ENCODE measurements at places on chromosomes 5 and 9.

DNA sequence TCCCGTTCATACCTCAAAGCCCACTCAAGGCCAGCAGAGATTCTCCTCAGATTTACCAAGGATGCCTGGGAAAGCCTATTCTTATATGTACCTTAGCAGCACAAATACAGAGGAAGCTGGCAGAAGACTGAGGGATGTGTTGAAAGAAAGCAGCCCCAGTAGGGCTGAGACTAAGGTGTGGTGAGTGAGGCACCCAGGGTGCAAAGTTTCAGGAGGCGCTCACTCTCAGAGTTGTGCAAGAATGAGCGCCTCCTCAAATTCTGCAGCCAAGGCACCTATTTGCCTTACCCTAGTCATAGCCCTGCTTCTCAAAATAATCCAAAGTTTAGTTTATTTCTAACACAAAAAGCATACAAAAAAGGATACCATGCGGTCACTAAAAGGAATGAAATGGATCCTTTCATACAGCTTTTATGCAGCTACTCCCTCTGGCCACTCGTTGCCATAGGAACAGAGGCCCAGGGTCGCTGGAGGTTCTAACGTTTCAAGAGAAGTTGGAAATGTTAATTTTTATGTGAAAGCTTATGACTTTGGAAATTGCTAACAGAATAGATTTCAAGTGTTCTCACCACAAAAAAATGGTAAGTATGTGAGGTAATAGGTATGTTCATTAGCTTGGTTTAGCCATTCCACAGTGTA, 79.7 kb upstream of the SMIM23 start:
- no peak for DNase-seq

GRCh38 chr9:118170032-118170955, 466.1 kb downstream of the TLR4 start:
- no peak for DNase-seq

GRCh38 chr5:86115164-86115563, 502.6 kb upstream of the COX7C start:
- no peak for DNase-seq

- no peak for DNase-seq
These were observed 85.4 kb upstream of the AGXT2 start for GRCh38 chr5:35133186-35133585.

DNA sequence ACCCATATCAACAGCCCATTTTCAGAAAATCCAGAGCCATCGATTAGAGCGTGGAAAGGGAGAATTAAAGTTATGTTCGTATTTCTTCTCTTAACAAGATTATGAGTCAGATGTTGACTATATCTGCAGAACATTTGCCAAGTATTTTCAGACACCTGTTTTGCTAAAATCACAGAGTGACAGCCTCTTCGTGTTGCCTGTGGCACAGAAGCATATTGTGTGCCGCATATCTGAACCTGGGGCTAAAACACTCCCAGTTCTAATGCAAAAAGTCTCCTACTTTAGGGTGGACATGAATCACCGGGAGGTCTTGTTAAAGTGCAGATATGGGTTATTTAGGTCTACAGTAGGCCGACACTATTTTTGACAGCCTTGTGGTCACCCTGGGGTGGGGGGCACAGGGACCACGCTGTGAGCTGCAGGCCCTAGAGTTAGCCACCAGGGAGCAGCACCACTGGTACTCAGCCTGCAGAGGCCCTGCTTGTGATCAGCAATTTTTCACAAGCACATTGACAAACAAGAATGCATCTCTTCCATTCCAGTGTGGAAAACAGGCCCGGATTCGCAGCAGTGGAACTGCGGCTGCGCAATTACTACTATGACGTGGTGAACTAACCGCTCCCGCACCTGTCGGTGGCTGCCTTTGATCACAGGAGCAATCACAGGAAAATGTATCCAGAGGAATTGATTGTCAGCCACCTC, 93.5 kb downstream of the SYK start:
- DNase-seq = no peak

DNA sequence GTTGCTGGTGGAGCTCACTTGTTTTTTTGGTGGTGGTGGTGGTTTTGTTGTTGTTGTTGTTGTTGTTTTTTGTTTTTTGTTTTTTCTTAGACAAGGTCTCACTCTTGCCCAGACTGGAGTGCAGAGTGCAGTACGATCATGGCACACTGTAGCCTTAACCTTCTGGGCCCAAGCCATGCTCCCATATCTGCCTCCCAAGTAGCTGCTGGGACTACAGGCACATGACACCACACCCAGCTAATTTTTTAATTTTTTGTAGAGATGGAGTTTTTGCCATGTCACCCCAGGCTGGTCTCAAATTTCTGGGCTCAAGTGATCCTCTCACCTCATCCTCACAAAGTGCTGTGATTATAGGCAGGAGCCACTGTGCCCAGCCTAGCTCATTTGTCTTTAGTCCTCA, 53.5 kb downstream of the NUP214 start:
- no peak for DNase-seq

GRCh38 chr5:50744776-50745175, 78.3 kb downstream of the PARP8 start:
- no peak for DNase-seq

DNA sequence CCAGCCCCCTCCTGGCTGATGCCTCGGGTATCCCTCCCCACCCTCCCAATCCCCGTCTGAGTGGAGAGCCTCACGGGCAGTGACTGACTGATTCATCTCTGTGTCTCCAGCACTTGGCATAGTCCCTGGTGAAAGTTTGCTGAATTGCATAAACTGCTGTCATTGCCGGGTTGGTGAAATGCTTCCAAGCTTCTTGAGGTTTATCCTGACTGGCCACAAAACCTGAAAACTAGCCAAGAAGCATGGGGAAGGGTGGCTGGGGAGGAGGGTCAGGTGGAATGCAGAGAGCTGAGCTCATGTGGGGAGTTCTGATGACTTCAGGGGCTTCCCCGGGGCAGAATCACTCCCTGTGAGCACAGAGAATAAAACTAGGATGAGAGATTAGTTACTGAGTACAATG, 56.9 kb upstream of the GGTA1 start:
- no peak for DNase-seq

DNA sequence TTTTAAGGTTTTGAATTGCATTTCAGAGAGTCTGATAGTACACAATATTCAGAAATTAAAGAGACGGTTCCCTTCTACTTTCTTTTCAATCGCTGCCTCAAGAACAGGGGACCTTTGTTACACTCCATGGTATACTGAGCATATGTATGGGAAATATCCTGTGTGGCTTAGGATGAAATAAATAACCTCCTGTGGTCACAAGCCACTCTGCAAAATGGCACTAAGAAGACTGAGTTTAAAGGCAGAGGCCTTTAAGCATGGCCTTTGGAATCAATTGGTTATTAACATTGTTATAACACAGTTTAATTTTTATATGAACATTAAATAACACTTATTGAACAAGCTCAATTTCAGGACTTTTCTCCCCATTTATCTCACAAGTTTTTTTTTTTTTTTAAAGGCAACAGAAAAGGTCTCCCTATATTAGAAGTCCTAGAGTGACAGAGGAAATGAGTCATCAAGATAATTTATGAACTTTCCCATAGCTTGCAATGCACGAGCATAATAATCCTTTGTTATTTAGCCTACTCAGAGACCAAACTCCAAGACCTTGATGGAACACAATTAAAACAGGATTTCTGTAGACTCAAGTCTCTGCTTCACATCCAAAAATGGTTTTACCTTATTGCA, 341.9 kb downstream of the TMEM167A start:
- DNase-seq = no peak
